ENCODE measurements at places on chromosomes 5 and 9.

- no peak for DNase-seq
Measured at GRCh38 chr9:1100945-1101344, 50.8 kb downstream of the DMRT2 start.

DNA sequence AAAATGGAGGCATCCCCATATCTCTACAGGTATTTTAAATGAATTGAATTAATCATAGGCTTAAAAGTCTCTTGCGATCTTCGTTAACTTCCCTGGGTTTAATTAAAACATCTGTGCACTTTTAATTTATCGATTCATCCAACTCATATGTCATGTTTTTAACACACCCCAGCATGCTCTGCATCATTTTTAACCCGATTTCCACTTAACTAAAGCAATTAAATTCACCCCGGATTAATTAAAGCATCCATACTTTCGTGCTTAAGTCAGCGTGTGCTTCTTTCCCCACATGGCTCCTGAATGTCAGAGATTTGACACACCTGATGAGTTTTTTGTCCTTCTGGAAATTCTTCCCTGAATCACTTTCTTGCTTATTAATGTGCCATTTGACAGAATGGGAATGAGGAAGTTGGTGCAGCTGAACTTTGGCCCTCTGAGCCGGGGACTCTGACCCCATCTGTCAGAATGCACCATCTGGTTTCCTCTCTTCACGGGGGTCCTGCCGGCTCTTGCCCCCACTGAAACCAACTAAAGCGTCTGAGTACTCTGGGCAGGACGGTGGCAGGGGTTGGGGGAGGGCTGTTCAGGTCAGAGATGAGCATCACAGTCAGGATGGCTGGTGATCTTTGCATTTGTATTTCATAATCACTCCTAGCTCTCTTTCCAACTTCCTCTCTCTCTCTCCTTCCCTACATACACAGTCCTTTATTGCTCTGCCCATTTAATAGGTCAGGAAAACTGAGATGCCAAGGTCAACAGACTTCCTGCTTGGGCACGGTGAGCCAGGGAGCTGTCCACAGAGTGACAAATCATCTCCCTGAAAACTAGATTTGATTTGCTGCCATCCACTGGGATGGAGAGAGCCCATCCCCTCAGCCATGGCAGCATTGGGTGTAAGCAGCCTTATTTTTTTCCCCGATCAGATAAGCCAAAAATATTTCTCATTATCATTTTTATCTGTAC lies 180.3 kb upstream of the WWC1 start:
- DNase-seq: no peak

DNA sequence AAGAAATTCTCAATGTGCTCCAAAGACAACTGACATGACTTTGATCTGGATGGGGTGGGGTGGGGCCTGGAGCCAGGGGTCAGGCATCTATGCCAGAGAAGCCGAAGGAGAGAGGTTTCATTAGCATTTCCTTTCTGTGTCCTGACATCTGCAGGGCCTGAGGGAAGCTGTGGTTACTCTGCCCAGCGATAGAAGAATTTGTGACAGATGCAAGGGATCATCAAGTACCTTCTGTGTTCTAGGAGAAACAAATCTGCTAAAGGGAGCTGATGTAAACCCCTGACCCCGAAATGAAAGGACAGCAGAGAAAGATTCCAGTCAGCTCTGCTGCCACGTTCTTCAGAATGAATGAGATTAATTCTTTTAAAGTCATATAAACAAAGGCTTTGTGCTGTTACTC lies 335.7 kb downstream of the PRELID2 start:
- no peak for DNase-seq

DNA sequence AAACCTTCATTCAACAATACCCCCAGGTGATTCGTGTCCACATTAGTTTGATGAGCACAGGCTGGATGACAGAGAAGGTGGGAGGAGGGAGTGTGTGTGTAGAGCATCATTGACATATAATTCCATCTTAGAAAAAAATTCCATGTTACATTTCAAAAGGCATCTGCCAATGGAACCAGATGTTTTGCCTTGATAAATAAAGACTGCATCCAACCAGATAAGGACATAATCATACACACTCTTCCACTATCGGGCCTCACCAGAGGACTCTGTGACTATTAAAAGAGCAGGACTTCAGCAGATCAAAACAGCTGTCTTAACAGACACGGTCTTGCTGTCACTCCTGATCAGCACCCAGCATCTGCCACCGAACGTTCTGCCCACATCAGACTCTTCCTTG lies 96.4 kb upstream of the SPIN1 start:
- DNase-seq: no peak

- no peak for DNase-seq
Measured at GRCh38 chr9:14888875-14889274, 21.4 kb downstream of the FREM1 start.

DNA sequence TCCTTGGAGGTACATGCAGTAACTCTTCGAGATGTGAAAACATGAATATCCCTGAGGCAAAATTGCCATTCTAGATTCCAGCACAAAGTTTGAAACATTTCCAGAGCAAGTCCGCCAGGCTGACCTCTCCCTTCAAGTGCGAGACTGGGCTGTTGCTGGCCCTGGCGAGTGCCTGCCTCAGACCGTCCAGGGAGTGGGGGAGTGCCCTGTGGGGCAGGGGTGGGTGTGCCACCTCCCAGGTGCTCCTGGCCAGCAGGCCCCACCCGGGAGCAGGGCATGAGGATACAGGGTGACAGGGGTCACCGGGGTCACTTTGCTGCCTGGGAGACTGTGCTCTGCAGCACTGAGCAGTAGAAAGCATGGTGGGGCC lies 199.9 kb downstream of the AOPEP start:
- DNase-seq: no peak

DNA sequence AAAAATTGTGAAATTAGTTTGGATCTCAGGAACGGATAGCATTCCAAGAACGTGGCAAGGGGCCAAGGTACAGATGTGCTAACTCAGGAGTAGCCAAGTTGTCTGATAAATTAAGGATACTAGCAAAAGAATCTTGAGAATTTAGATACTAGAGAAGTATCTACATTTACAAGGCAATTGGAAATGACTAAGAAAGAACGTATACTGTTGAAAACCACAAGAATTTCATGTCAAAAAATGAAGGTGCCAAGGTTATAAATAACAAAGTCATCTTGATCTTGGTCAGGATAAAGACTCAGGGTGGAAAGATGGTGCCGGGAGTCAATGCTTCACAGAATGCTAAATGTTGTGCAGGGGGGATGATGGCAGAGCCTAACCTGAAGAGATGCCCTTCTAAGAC lies 19.2 kb downstream of the CAPSL start:
- DNase-seq: no peak

- no peak for DNase-seq
Measured at GRCh38 chr5:7597059-7597642, 201.2 kb downstream of the ADCY2 start.

- no peak for DNase-seq
Measured at GRCh38 chr9:42396318-42396717, 212.9 kb downstream of the SPATA31A6 start.

- no peak for DNase-seq
Measured at GRCh38 chr5:115810761-115811160, 5.7 kb downstream of the CDO1 start.

DNA sequence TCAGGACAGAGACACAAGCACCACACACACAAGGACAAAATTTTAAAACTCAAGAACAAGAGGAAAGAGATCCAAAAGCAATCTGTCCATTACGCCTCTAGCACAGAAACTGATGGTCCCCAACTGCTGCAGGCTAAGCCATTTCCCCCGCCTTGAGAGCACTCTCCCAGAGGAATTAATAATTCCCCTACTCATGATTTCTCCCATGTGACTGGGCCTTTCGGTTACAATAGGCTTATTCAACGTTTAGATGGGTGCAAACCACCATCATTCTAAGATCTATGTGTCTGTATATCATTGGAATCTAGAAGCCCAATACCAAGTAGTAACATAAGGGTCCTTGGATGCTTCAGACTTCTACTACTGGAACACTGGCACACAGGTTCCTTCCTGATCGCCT lies 18.8 kb downstream of the BRD8 start:
- DNase-seq: no peak

DNA sequence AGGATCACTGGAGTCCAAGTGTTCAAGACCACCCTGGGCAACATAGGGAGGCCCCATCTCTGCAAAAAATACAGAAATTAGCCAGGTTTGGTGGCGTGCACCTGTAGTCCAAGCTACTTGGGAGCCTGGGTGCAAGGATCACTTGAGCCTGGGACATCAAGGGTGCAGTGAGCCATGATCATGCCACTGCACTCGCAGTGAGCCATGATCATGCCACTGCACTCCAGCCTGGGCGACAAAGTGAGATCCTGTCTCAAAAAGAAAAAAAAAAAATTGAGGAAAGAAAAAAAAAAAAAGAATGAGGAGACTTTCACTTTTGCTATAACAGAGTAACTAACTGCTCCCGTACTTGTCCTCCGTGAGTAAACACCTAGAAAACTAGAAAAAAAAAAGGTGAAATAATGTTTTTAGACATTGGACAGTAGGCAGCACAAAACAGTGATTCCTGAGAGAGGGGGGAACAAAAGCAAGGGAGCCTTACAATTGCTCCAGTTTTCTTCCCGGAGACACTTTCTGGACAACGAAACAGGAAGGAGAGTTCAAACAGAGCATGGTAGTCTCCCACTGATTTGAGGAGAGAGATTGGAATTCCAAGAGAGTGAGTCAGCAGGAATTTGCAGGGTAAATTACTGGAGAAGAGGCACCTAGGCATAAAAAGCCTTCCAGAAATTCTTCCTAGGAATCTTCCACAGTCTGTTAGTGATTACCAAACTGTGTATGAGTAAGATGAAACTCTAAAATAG lies 6.9 kb upstream of the ZBTB5 start:
- no peak for DNase-seq

GRCh38 chr9:37430841-37431597 lies 8.5 kb downstream of the GRHPR start:
- peak; percentile 24 for DNase-seq

DNA sequence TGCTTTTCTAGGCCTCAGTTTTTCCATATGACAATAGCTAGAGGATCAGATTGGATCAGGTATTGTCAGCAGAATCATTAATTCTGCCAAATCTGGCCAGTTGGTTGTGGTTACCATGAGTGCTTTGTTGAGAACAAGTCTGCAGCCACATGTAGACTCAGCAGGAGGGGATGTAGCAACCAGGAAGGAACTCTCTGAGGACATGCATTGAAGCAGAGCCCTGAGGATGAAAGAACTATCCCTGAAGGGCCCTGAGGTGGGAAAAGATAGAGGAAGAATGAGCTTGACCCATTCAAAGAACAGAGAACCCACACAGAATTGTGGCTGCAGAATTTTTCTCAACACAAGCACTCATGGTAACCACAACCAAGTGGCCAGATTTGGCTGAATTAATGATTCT lies 60.1 kb upstream of the AFAP1L1 start:
- no peak for DNase-seq

GRCh38 chr5:146366904-146367303 lies 28.3 kb downstream of the POU4F3 start:
- DNase-seq: no peak

DNA sequence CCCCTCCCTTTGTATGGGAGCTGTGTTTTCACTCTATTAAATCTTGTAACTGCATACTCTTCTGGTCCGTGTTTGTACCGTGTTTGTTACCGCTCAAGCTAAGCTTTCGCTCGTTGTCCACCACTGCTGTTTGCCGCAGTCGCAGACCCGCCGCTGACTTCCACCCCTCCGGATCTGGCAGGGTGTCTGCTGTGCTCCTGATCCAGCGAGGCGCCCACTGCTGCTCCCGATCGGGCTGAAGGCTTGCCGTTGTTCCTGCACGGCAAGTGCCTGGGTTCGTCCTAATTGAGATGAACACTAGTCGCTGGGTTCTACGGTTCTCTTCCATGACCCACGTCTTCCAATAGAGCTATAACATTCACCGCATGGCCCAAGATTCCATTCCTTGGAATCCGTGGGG lies 6.6 kb upstream of the GNE start:
- DNase-seq: no peak

DNA sequence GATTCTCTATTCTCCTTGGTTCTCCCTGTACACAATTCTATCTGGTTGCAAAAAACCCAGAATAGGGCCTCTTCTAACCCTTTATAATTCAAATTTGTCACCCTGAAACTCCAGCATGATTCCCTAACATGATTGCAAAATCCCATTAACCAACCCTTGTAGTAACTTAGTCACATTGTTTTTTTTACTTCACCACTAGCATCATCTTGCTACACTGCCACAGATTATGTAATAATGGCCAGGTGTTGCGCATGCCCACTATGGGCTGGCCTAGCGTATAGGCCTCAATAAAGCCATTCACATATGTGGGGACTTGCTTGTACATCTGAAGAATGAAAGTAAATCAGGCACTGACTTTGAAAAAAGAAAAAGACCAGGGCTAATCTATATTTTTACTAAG lies 25.7 kb downstream of the FAM170A start:
- DNase-seq: no peak

DNA sequence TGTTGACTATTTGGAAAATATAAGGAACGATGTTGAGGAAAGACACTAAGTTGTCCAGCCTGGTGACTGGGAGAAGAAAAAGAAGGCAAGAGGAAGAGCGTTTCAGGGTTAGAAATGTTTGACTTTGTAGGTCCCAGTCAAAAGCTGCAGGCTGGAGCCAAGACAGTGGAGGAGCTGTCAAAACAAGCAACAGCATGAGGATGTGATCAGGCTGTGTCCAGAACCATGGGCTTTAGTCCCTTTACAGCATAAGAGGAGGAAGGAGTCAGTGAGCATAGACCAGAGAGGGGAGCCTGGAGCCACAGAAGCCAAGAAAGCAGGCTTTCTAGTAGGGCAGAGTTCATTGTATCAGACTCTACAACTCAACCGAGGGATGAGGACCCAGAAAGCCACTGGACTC lies 658.5 kb downstream of the BNC2 start:
- DNase-seq: no peak

- no peak for DNase-seq
Measured at GRCh38 chr9:1880038-1880565, 135.0 kb upstream of the SMARCA2 start.

DNA sequence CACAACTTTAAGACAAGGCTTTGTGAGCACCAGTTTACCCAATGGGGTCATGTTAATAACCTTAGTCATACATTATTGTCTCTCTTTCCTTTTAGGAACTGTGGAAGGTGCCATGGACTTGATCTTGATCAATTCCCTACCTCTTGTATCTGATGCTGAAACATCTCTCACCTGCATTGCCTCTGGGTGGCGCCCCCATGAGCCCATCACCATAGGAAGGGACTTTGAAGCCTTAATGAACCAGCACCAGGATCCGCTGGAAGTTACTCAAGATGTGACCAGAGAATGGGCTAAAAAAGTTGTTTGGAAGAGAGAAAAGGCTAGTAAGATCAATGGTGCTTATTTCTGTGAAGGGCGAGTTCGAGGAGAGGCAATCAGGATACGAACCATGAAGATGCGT lies 48.7 kb downstream of the TEK start:
- no peak for DNase-seq

- no peak for DNase-seq
Measured at GRCh38 chr5:115168829-115169486, 750 bp downstream of the TRIM36 start.
